Upper lobe of right lung (tissue), 1 donor: ENCODE measurements at places on chromosomes 6 and 20.

GRCh38 chr6:123404975-123405374 is 231.8 kb downstream of the TRDN start:
- DNase-seq: no peak

DNA sequence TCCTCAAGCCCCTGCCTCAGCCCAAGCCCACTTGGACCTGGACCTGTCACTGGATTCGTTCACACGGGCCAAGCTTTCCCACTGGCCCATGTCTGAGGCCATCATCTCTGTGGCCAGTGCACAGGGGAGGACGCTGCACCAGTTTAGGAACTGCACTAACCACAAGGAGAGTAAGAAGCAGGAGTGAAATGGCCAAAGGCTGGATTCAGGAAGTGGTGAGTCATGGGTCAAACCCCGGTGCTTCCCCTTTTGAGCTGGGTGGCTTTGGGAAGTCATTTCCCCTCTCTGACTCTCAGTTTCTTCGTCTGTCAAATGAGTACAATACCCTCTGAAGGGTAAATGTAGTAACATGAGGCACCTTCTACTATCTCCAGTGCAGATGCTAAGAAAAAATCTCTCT is 87.9 kb downstream of the CD40 start:
- peak; percentile 71 for DNase-seq

DNA sequence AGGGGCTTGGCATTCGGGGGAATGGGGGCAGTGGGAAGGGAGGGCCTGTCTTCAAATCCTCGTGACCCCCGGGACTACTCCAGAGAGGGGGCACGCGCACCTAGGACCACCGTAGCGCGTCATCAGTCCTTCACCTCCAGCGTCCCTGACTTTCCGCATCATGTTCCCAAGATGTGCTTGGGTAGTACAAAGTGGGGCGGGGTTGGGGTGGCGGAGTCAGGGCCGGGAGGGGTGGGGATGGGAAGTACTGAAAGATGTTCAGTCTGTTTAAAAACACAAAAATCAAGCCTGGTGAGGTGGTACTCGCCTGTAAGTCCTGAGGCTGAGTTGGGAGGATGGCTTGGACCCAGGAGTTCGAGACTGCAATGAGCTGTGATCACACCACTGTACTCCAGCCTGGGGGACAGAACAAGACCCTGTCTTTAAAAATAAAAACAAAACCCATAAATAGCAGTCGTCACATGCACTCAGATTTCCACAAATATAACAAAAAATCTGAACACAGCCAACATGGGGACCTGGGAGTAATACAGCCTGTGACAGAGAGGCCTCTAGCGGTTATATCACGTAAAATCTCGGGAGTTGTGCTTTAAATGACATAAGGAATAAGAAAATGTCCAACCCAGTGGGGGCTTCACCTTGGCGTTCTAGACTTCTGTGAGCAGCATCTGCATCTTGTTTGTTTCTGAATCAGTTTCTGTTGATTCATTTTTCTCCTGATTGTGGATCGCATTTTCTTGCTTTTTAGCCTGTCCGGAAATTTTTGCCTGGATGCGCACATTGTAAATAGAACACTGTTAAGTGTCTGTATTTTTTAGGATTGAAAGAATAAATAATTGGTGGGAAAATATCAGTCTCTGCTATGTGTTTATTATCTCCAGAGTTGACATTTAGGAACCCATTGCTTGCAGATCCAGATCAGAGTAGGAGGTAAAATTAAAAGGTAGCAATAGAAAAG is 698 bp upstream of the LRP11 start:
- DNase-seq: no peak

- no peak for DNase-seq
These were observed 176.2 kb downstream of the ASCC3 start for GRCh38 chr6:100704961-100705360.

- DNase-seq: no peak
These were observed 12.2 kb downstream of the MYLK4 start for GRCh38 chr6:2738373-2738979.

DNA sequence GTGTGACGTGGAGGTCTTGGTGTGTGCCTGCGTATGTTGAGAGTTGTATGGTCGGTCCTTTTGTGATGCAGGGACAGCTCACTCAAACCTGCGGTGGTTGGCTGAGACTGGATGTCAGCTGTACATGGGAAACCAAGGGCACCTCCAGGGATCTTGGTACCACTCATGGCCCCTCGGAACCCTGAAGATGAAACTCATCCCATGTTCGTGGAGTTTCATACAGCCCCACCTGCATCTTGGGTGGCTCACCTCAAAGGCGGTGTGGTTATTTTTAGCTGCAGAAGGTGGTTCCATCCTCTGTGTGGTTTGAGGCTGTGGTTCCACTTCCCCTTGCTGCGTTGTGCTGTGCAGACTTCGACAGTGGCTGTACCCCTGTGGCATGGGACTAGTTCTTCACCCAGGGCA is 52.6 kb upstream of the SLC22A1 start:
- DNase-seq: no peak

GRCh38 chr6:99838607-99839006 is 155.4 kb downstream of the MCHR2 start:
- no peak for DNase-seq
